ENCODE measurements at places on chromosomes 6 and 20. TPM values are rescaled to one million over a fixed set of nuclear protein-coding genes. Genes with fewer than 3 reads are reported as not detected.

- no peak for DNase-seq
Measured at GRCh38 chr6:42220807-42221206, 3.1 kb upstream of the MRPS10 start.

DNA sequence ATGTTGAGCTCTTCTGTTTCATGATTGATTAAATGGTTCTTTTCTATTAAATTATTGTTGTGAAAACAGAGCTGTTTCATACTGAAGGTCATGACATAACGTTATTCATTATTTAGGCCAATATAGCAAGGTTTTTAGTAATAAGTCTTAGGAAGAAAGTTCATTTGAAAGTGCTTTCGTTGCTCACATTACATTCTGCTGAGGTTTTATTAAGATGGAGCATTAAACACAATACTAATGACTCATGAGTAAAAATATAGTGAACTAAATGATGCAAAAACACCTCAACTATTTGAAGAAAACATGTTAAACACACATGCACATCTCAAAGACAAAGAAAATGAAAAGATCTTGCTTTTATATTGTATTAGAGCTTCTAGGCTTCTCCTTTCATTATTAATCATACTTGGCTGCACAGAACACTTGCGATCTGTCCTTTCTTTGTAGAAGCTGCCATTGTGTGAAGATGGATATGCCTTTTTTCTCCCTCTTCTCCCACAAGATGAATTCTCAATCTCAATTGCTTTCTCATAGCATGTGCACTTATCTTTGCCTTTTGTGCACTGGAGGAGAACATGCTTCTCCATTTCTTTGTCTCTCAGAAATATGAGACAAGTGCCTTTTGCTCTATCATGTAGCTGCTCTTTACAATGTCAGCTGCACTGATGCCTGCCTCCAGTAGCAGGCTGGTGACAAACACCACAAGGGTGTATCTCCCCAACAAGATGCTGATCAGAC is 312.4 kb downstream of the PHF3 start:
- DNase-seq = no peak

DNA sequence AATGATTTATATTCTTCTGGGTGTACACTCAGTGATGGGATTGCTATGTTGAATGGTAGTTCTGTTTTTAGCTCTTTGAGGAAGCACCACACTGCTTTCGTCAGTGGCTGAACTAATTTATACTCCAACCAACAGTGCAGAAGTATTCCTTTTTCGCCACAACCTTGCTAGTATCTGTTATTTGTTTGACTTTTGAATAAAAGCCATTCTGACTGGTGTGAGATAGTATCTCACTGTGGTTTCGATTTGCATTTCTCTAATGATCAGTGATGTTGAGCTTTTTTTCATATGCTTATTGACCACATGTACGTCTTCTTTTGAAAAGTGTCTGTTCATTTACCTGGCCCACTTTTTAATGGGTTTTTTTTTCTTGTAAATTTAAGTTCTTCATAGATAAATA is 583.8 kb upstream of the ARID1B start:
- DNase-seq = no peak

DNA sequence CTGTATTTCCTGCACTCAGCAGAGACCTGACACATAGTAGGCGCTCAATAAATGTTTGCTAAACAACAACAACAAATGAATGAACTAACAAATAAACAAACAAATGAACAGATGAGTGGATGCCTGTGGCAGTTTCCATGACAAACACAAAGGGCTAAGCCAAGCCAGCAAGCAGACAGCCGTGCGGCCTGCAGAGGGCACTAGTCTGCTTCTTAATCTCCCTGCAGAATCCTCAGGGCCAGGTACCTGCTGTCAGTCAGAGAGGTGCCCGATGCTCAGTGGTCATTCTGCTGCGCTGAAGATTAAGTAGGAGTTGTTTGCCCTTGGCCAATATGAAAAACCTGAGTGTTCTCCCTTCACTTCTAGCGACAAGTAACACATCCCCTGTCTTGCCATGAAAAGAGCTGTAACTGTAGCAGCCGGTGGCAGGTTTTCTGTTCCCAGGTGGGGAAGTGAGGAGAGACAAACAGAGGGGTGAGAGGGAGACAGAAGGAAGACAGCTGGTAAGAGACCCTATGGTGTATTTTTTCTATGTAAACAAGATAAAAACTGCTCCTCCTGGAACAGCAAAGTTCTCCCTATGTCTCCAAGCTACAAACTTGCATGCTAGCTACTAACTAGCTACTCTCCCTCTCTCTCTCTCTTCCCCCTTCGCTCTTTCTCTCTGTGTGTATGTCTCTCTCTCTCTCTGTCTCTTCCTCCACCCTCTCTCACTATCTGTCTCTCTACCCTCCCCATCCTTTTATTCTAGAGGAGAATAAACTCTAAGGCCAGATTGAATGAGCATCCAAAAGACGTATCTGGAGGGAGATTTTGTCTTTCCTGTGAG is at the start of gene MC3R:
TSS of gene MC3R (plus strand) at position 779 of the 829 bp plus-strand sequence. CDS start 112 bp downstream, outside the sequence.
- DNase-seq = peak; percentile 34

DNA sequence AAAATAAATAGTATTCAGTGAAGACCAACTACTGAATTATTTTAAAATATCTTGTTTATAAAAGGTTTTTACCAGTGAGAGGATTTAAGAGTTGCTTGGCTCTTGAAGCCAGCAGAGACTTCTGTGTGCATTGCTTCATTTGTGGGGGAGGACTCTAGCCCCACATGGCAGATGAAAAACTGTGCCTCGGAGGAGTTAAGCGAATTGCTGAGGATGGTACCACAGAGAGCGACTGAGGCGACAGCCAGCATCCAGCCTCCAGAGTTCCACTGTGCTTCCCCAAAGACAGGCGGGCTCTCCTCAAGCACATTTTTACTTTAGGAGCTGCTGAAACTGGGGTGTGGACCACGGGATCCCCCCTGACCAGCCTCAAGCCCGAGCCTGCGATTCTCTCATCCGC is 80.7 kb downstream of the THBS2 start:
- DNase-seq = no peak

- peak; percentile 43 for DNase-seq
Measured at GRCh38 chr6:168865-169455, 123.3 kb upstream of the DUSP22 start.

DNA sequence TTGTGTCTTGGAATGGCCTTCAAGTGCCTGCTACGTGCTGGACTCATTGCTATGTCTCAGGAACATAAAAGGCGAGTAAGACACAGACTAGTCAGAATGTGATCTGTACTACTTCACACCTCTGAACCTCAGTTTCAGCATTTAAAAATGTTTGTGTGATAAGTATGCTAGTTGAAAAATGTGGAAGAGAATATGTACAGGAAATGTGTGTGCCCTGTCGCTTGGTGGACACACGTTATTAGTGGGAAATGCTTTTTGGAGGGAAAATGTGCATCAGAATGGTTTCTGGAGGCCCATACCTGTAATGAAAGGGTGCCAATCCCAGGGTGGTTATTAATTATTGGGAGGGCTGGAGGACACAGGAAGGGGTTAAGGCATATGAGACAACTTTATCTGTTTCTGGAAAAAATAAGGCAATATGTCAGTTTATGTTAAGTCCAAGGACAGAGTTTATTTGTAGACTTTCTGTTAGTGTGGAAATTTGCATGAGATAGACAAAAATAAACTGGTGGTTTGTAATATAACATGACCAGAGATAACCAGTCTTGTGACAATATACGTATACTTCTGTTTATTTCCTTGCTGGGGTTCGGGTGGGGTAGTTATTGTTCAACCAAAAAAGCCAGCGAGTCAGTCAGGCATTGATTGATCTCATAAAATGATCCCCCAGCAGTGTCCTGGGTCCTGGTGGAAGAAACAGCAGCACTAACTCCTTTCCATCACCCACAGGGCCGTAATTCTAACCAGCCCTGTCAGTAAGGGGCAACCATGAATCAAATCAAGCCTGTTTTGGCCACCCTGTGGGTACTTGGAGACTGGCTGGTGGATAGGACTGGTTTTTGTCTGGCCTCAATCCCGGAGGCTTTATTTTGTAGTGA is 117.9 kb downstream of the JARID2 start:
- no peak for DNase-seq

GRCh38 chr20:10622657-10623418 is 51.0 kb downstream of the JAG1 start:
- no peak for DNase-seq

DNA sequence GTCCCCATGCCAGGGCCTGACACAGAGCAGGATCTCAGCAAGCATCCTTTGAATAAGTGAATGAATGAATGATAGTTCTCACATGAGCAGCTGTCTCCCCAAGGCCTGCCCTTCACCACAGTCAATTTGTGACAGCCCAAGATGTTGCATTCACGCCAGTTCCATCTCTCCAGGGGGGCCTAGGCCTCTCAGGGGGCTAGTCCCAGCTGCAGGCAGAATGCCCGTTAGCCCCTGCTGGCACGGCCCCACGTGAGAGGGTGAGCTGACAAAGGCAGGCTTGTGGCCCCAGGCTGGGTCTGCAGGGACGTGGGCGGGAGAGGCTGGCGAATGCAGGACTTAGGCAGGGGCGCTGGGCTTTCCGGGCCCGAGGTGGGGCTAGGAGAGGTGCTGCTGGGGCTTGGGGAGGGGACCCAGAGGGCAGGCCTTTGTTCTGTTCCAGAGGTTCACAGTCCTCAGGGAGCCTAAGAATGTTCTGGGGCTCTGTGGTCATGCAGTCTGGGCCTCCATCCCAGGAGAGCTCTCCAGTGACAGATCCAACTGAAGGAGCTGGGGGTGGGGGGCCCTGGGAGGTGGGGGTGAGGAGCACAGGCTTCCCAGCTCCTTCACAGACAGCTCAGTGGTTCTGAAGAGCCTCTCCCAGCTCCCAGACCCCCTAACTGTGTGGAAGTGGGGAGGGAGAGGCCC is 30.5 kb upstream of the TLDC2 start:
- DNase-seq = no peak

GRCh38 chr6:37456126-37456525 is 23.1 kb downstream of the CMTR1 start:
- peak; percentile 43 for DNase-seq

DNA sequence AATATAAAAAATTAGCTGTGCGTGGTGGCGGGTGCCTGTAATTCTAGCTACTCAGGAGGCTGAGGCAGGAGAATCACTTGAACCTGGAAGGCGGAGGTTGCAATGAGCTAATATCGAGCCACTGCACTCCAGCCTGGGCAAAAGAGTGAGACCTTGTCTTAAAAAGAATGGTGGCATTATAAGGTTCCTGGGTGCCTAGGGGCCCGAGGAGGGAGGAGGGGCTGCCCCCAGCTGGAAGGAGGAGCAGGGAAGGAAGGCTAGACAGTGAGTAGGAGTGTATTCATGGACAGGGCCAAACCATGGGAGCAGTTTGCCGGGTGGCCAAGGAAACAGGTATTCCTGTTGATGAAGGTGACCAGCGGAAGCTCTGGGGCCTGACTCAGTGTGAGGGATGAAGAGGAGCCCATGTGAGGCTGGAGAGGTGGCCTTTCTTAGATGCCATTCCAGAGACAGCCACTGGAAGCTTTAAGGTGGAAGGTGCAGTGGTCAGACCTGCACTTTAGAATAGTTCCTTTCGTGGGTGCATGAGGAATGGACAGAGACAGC is 24.2 kb downstream of the MANBAL start:
- no peak for DNase-seq

DNA sequence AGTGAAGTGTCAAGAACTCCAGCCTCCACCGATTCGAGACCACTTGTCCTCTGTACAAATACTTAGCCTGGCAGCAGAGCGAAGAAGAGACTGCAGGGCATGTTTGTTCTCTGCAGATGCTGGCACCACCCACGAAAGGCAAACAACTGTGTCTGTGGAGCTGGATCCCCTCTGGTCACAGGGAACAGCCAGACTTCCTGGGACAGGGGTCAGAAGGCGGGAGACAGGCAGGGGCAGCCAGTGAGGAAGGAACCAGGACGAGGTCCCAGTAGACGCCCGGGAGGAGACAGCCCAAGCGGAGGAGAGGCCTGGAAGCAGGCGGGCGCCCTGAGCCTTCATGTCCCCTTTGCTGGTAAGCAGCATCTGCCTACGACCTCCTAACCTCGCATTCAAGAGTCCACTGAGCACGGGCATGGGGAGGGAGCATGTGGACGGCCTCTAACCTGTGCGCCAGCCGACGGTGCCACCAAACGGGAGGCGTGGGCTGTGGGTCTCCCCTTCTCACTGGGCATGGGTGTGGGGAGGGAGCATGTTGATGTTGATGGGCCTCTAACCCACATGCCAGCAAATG is 265.5 kb downstream of the DLL1 start:
- DNase-seq = no peak

DNA sequence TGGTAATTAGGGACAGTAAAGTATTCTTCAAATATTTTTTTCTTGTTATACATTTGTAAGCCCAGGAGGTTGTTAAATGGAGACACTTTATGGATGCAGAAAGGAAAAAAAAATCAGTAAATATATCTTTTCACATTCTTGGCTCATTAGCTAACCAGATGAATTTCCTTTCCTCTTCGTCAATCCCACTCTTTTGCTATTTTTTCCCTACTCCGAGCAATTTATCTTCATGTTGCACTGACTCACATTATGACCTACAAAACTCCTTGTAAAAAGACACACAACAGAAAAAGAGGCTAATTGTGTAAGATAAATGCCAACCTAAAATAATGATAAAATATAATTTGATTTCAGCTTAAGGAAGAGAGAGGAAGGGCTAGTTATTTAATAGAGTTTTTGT is 472.9 kb upstream of the ZNF337 start:
- DNase-seq = peak; percentile 7

The GCNT2 gene
- 7.3 TPM for total RNA-seq

The GRM1 gene
- not detected for total RNA-seq

The NOX3 gene
- not detected for total RNA-seq

The MUC21 gene
- not detected for total RNA-seq

The HLA-G gene
- total RNA-seq = not detected

The PRL gene
- total RNA-seq = not detected

The PSMB9 gene
- 16.5 TPM for total RNA-seq
